ENCODE measurements at places on chromosomes 4 and X. TPM values are rescaled to one million over a fixed set of nuclear protein-coding genes. Genes with fewer than 3 reads are reported as not detected.

- no peak overlapping the region for H3K4me3 ChIP-seq
- H3K36me3 ChIP-seq: no peaks in the 10 kb centered on the region
- no peaks in the 10 kb centered on the region for H3K4me1 ChIP-seq
- no peak for DNase-seq
- H3K27ac ChIP-seq: no peak overlapping the region
These were observed 464.9 kb downstream of the SMARCA1 start for GRCh38 chrX:129058405-129058804.

DNA sequence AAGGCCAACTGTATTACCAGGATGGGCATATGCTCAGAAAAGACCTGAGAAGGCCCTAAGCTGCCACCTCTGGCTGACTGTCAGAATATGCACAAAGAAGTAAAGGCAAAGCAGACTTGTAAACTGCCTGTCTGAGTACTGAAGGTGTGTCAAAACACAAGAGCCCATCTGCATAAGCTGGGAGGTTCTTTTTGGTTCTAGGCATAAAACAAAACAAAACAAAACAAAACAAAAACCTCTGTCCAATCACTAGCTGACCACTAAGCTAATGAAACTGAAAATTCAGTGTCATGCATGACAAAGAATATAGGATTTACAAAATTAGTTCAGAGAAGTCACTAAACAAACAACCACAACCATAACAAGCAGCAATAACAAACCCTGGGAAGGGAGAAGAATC, 20.6 kb downstream of the SH3D19 start:
- no peaks in the 10 kb centered on the region for H3K4me1 ChIP-seq
- H3K27me3 ChIP-seq: peaks cover 11% of the 10 kb centered on the region
- H3K4me3 ChIP-seq: no peak overlapping the region
- DNase-seq: no peak
- no peak overlapping the region for H3K27ac ChIP-seq

- no peak for DNase-seq
- no peaks in the 10 kb centered on the region for H3K36me3 ChIP-seq
- no peak overlapping the region for H3K27ac ChIP-seq
- H3K27me3 ChIP-seq: no peaks in the 10 kb centered on the region
These were observed 49.6 kb downstream of the TSC22D3 start for GRCh38 chrX:107725761-107726555.

GRCh38 chr4:158444621-158445020, 77.1 kb upstream of the RXFP1 start:
- no peak for DNase-seq
- H3K4me3 ChIP-seq: no peak overlapping the region
- H3K4me1 ChIP-seq: no peaks in the 10 kb centered on the region
- no peaks in the 10 kb centered on the region for H3K27me3 ChIP-seq

GRCh38 chr4:180578175-180578574, 1665.0 kb upstream of the TENM3 start:
- no peak for DNase-seq
- H3K4me3 ChIP-seq: no peak overlapping the region
- no peaks in the 10 kb centered on the region for H3K36me3 ChIP-seq
- H3K27me3 ChIP-seq: no peaks in the 10 kb centered on the region

GRCh38 chrX:22737541-22737940, 262.2 kb upstream of the DDX53 start:
- DNase-seq: no peak
- H3K4me3 ChIP-seq: no peak overlapping the region
- H3K36me3 ChIP-seq: no peaks in the 10 kb centered on the region
- H3K27ac ChIP-seq: no peak overlapping the region
- no peaks in the 10 kb centered on the region for H3K4me1 ChIP-seq
- no peaks in the 10 kb centered on the region for H3K27me3 ChIP-seq

The F8A2 gene
- total RNA-seq: not detected

GRCh38 chr4:128862608-128863311, 53.3 kb downstream of the JADE1 start:
- H3K27ac ChIP-seq: no peak overlapping the region
- H3K36me3 ChIP-seq: peaks cover 66% of the 10 kb centered on the region
- DNase-seq: no peak
- H3K4me1 ChIP-seq: peaks cover 46% of the 10 kb centered on the region

DNA sequence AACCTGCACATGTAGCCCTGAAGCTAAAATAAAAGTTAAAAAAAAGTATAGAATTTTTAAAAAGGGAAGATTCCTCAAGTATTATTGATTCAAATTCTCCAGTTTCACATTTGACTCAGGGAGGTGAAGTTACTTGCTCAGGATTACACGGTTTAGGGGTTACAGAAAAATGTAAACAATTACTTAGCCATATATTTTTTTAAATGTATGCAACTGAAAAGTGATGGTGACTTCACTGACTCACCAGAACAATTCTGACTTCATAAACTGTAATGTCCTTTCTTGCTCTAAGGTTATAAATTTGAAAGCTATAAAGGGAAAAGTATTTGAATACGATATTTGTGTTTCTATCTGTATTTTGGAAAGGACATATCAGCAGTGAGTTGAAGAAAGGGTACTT, 371.2 kb downstream of the SPRY1 start:
- H3K4me3 ChIP-seq: no peak overlapping the region
- H3K27me3 ChIP-seq: peaks cover 9% of the 10 kb centered on the region
- no peak overlapping the region for H3K27ac ChIP-seq

The C1QTNF7 gene
- total RNA-seq: not detected

DNA sequence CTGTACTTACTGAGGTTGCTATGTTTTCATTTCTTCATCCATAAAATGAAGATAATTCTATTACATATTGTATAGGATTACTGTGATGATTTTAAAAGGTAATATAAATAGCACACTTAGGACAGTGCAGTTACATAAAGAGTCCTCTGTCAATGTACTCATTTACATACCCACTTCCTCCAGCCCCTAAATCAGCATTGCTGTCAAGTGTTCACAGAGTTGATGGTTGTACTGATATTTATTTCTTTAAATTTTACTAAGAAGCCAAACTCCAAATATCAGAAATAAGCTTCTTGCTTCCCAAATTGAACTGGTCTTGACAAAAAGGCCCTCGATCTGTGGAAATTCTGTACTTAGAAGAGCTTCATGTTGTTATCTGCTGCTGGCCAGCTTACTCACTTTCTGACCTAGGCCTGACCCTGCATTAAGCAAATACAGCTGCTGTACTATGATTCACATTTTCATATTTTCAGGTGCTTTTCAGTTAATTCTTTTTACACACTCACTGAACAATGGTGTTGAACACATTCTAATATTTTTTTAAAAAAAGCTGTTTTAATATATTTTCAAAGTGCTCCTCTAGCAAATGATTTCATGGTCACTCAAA, 259.6 kb downstream of the UNC5C start:
- peaks cover 35% of the 10 kb centered on the region for H3K4me1 ChIP-seq
- DNase-seq: no peak
- H3K36me3 ChIP-seq: no peaks in the 10 kb centered on the region

The ETDC gene
- not detected for total RNA-seq

Data from activated CD4-positive, alpha-beta T cell treated with anti-CD3 and anti-CD28 coated beads, Interleukin-2, amount 10 ng/mL, durations not matched to agents 7 days and 5 days (primary cell).